ENCODE measurements at places on chromosomes 7 and 10.
A peak's percentile ranks its signal among the peaks of the same experiment; 100 is the strongest.

- DNase-seq = no peak
These were observed 167.8 kb upstream of the AUTS2 start for GRCh38 chr7:69430384-69431021.

- DNase-seq = no peak
These were observed 547.5 kb upstream of the LRRTM3 start for GRCh38 chr10:66378117-66378876.

DNA sequence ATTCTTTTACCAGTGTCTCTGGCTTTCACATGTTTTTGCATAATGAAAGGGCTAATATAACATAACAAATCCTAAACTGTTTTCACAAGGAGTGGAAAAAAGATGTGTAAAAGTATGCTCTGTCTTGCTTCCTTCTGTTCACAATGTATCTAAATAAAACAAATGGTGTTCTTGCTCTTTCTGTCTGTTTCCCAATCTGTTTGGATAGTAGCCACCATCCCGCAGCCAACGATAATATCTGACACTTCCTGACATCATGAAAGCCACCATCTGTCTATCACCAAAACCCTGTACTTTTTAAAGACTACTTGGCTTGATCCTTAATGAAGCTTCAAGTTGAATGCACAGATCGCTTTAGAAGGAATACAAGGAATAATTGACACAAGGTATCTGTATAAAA lies 246.2 kb downstream of the ETV1 start:
- no peak for DNase-seq

- no peak for DNase-seq
These were observed 4.8 kb upstream of the ANK3 start for GRCh38 chr10:60394446-60394845.

- no peak for DNase-seq
These were observed 264.3 kb downstream of the ADK start for GRCh38 chr10:74415146-74415839.

DNA sequence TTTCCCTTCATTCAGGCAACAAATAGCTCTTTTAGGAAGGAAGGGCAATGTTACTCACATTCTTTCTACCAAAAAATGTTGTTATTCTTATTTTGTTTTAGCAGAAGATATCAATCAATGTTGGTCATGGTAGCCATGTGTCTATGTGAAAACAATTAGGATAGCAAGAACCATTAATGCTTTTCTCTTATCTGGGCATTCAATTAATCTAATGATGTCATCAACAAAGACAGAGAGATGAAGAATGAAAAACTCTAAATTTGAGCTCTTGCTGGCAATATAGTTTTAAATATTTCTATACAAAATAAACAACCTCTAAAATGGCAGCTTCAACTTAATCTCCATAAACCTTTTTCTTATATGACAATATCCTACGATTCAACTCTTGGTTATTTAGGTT lies 353.7 kb upstream of the ANKRD30A start:
- DNase-seq = no peak

GRCh38 chr7:137985897-137986251 lies 16.0 kb downstream of the CREB3L2 start:
- no peak for DNase-seq

- DNase-seq = no peak
These were observed 37.7 kb downstream of the BRI3 start for GRCh38 chr7:98319176-98319575.

DNA sequence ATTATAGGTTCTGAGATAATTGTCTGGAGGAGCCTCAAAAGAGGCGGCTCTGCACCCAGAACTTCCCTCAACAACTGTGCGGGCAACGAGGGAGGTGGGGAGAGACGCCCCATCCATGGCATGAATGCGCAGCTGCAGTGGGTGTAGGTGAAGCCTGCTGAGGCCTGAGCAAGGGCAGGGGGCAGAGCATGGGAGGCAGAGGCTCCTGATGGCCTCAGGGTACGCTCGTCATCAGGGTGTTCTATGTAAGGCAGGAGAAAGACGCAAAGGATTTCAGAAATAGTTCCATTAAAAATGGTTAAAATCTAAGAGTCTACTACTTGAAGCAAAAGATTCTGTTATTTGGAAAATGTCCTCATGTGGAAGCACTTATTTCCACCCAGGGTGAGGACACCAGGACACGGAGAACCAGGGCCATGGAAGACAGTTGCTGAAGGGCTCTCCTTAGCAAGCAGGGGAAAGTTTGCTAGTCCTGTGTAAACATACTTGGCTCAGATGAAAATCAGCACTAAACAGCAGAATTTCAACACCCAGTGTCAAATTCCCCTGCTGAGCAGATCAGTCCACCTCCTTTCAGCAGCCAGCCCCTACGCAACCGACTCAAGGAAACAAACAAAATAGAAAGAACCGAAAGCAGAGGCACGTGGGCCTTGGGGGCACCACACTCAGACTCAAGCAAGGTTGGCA lies 18.9 kb downstream of the INSIG1 start:
- no peak for DNase-seq

GRCh38 chr7:156606691-156607331 lies 33.8 kb upstream of the RNF32 start:
- no peak for DNase-seq

- no peak for DNase-seq
These were observed 8.7 kb downstream of the VIPR2 start for GRCh38 chr7:159136013-159136412.

- peak; percentile 18 for DNase-seq
These were observed 59.1 kb downstream of the STK32C start for GRCh38 chr10:132248455-132249225.

DNA sequence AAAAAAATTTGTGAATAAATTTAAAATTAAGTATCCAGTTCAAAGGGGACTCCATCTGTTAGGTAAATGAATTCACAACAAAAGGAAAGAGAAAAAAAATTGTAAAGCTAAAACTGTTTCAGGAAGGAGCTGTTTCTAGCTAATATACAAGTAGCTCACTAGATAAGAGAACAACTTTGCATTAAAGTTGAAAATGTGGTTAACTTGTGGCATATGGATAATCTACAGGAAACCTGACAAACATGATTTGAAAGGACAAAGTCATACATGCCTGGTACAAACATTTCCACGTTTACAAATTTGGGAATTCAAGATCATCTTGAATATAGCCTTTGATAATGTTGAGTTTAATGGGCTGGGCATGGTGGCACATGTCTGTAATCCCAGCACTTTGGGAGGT lies 8.9 kb downstream of the NT5C3A start:
- DNase-seq = no peak

DNA sequence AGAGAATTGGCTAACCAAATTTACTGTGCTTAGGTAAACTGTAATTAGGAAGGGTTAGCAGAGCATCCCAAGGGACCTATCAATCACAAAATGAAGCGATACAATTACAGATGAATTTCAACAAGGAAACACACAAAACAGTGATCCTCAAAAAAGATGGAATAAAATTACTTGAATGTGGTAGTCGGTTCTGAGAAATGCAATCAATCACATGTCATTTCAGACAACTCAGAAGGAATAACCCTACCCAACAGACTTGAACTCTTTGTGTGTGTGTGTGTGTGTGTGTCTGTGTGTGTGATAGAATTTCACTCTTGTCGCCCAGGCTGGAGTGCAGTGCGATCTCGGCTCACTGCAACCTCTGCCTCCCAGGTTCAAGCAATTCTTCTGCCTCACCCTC lies 43.5 kb downstream of the ST8SIA6 start:
- no peak for DNase-seq

Data from CD4-positive, alpha-beta T cell treated with Interleukin-2 at 100 ng/mL for 4 hours (primary cell).